ENCODE measurements at places on chromosomes 1 and 21.

GRCh38 chr1:185920602-185921001, 186.4 kb downstream of the HMCN1 start:
- no peak for DNase-seq

DNA sequence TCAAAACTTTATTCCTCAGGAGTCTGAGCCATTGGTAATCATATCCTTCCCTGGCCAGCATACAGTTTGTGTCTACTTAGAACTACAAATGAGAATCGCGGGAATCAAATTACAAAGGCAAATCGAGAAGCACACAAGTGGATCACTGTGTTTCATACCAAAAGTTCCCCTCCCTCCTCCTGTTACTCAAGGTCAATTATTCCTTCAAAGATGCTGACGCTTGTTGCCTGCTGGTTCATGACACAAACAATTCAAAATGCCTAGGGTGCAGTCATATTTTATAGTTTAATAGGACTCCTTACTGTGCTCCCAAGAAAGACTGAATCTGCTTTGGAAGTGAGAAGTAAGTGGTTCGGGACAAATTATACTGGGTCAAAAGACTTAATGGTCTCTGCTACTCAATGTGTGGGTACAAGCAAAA, 93.0 kb upstream of the PBX1 start:
- DNase-seq: no peak

DNA sequence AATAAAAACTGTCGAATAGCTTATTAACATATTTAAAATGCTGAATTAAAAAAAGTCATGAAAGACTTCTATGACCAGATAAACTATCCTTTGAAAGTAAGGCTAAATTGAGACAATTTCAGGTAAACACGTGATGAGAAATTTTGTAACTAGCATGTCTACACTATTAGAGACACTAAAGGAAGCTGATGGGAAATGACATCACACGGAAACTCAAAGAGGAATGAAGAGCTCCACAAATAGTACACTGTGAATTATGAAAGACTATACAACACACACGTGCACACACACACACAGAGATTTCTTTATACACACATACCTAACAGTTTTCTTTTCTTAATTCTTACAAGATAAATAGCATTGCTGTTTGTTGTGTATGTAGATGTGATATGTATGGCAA, 70.9 kb upstream of the PLA2G4A start:
- DNase-seq: no peak

- DNase-seq: no peak
Measured at GRCh38 chr1:4079815-4080214, 179.7 kb upstream of the C1orf174 start.

DNA sequence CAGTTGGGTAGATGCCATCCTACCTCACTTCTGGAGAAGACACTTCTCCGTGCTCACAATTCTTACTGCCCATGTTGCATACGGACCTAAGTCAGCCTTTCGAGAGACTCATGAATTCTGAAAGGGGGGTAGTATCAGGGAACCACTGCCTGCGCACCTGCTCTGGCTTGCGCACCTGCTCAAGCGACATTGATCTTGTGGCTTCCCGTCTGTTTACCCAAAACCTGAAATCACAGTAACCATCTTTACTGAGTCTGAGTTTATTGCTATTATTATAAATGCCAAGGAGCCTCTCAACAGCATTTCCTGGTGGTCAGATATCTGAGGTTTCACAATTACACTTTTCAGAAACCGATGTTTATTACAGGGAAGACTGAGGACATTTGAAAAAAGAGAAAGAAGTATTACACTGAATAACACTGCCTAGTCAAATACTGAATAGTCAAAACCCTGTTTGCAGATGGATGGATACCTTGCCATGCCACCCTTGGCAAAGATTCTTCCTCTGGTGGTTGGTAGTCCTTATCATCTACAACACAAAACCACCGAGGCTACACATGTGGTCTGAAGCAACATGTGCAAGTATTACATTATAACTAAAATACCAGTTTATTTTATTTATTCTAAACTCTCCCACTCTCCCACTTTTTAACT, 208.7 kb downstream of the SIPA1L2 start:
- no peak for DNase-seq

DNA sequence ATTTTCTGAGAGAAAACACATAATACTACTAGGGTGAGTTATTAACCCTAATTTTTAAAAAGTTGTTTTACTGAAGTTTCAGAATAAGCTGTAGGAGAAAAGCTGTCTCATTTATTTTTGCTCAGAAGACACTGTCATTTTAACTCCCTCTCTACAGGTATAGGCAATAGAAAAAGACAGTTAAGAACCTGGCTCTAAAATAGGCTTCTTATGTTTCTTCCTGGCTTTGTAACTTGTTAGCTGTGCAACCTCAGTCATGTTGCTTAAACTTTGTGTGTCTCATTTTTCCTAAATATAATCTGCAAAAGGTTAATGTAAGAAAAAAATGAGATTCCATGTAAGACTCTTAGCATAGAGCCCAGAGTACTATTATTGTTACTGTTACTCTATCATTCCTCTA, 64.4 kb downstream of the TTLL7 start:
- no peak for DNase-seq

DNA sequence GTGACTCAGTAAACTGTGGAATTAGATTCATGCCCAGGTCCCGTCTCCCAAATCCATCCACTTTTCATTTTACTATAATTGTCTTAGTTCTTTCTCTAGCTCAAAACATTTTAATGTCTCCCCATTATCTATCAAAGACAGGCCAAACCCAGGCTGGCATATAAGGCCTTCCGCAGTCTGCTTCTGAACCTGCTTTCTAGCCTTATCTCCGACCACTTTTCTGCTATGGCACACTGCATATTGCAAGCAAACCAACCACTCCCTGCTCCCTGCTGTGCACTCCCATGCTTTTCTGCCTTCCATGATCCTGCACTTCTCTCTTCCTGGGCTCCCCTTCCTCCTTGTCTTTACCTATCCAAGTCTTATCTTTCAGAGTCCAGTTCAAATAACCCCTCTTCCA, 17.3 kb upstream of the PIGM start:
- no peak for DNase-seq
